ENCODE measurements at places on chromosomes 16 and 17. TPM values are rescaled to one million over a fixed set of nuclear protein-coding genes. Genes with fewer than 3 reads are reported as not detected.
A peak's percentile ranks its signal among the peaks of the same experiment; 100 is the strongest.

The ABCC12 gene
- total RNA-seq = 0.48 TPM

The TRPV3 gene
- total RNA-seq = 0.10 TPM

The EXOC3L1 gene
- 0.39 TPM for total RNA-seq

The PTX4 gene
- total RNA-seq = not detected

The SEPTIN12 gene
- total RNA-seq = not detected

The CCR7 gene
- total RNA-seq = not detected

The COG8 gene
- 29.0 TPM for total RNA-seq

The NOB1 gene
- total RNA-seq = 20.6 TPM

- DNase-seq = no peak
Observed at GRCh38 chr17:8822401-8823035, 23.4 kb upstream of the MFSD6L start.

DNA sequence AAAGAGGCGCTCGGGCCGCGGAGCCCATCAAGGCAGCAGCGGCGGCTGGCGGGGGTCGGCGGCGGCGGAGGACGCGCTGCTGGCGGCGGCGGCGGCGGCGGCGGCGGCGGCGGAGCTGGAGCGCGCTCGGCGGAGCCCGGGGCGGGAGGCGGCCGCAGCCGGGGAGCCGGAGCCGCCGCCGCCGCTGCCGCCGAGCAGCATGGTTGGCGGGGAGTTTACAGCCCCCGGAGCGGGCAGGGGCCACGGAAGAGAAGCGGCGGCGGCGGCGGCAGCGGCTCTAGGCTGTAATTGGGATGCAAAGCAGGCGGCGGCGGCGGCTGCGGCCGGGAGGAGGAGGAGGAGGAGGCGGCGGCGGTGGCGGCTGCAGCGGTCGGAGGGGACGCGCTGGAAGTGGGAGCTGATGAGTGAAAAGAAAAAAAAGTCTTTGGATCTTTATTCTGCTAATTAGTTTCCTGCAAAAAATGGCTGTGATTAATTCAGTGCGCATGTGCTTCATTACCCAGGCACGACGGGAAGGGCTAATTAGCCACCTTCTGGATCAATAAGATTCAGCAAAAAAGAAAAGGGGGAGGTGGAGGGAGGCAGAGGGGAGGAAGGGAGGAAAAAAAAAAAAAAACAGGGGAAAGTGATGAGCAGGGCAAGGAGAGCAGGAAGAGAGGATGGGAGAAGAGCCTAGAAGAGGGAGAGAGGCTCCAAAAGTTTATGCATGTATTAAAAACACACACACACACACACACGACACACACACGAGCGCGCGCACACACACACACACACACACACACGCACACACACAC lies 10.9 kb upstream of the ZFHX3 start:
- DNase-seq = peak; percentile 60

DNA sequence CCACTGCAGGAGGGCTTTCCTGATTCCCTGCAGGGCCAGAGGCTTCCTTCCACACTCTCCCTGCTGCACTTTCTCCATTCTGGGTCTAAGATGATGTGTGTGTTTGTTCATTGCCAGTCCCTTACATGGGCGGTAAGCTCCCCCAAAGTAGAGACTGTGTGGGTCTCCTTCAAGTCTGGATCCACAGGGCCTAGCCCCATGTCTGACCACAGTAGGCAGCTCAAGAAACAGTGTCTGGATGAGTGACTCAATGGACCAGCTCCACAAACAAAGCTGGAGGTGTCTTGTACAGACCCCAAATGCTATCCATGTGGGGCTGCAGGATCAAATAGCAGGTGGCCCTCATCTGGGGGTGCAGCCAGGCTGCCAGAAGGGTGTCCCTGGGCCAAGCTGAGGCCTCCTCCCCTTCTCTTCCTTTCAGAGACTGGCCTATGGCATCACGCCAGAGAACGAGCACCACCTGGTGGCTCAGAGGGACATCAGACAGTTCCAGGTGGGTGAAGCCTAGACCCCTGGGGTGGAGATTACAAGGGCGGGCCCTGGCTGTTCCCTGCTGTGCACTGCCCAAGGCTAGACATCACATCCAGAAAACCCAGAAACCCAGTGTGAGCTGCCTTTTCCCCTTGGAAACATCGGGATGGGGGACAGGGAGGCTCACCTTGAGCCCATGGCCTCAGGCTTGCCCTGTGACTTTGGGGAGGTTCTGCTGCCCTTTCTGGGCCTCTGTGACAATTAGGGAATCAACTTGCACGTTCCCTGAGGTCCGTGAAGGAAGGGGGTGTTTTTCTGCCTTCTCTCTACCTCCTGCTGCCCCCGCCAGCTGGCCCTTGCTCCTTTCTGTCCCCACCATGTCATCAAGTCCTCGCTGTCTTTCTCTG lies 45.9 kb downstream of the SLC6A2 start:
- peak; percentile 55 for DNase-seq

GRCh38 chr16:56923481-56924091 lies 8.4 kb upstream of the HERPUD1 start:
- no peak for DNase-seq

- no peak for DNase-seq
Observed at GRCh38 chr17:46872421-46872820, 21.0 kb downstream of the WNT9B start.

GRCh38 chr16:17002565-17002964 lies 468.2 kb downstream of the XYLT1 start:
- no peak for DNase-seq

- DNase-seq = no peak
Observed at GRCh38 chr16:14576532-14576931, 53.5 kb downstream of the PARN start.

DNA sequence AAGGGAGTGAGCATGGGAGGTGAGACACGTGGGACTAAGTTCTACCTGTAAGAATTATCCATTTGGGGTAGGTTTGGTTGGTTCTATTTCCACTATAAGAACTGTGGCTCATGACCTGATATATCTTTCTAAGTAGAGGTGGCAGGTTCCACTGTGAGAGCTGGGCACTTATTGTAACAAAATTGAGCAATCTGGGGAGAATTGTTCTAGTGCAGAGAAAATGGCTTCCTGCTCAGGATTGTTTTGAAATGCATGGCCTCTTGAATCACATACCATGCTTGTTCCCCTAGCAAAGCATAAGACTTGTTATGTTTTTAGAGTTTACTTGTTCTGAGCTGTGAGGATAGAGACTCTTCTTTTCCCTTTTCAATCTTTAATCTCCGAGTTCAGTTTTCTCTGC lies 125.9 kb downstream of the MAP2K6 start:
- no peak for DNase-seq

- DNase-seq = no peak
Observed at GRCh38 chr17:62899361-62899760, 66.7 kb upstream of the TANC2 start.
